ENCODE measurements at places on chromosomes 6 and 20.

DNA sequence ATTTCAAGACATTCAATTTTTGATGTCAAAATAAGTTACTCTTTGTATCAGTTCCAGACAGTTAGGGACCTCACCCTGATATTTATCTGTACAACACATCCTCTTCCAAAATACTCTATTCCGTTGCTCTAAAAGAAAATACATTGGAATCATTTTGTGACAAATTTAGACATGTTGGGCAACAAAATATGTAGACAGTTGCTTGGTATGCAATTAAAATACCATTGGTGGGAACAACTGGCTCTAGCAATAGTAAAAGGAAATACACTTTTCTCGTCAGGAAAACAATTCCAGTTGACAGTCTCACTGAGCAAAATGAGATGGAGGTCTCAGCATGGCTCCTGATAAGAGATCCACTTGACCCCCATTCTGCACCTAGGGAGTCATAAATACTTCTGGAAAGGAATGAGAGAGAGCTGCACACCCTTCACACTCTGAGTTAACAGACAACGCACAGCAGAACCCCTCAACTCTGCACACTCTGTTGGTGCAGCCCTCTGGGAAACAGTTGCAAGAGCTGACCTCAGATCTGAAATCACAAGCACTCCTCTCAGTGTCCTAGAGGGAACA is 171.3 kb upstream of the NT5E start:
- DNase-seq: no peak

- DNase-seq: no peak
Measured at GRCh38 chr6:148082696-148083095, 259.9 kb upstream of the SASH1 start.

GRCh38 chr6:147530132-147531060 is 21.9 kb downstream of the SAMD5 start:
- no peak for DNase-seq

DNA sequence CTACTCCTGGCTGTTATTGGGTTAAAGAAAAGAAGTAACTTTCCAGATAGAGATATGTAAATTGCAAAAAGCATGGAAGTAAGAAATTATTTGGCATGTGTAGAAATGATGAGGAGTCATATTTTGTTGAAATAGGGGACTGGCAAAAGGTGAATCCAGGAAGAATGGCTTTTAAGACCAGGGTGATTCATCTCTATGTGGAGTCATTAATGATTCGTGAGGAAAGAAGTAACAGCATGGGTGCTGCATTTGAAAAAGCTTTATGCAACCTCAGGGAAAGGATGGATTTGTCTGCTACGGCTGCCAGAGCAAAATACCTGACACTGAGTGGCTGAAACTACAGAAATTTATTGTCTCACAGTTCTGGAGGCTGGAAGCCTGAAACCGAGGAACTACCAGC is 14.8 kb upstream of the SYNE1 start:
- DNase-seq: no peak

DNA sequence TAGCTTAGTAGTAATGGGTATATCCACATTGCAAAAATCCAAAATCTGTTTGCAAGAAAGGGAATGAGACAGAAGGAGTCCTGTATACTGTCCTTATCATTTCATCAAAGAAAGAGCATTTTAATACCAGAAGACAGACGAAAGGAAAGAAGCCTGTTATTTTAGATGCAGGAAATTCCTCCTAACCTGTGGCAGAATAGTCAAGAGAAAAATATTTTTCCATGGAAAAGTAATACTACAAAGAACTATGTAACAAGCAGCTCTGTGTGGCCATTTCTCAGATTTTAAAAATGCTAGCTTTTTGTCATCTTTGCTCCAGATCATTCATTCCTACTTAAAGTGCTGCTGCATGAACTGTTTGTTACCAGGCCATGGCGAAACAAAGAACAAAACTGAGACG is 72.9 kb upstream of the SCP2D1 start:
- DNase-seq: no peak

GRCh38 chr6:43495409-43495941 is 14.7 kb downstream of the LRRC73 start:
- DNase-seq: no peak

GRCh38 chr20:497979-498378 is 35.6 kb upstream of the TBC1D20 start:
- no peak for DNase-seq

DNA sequence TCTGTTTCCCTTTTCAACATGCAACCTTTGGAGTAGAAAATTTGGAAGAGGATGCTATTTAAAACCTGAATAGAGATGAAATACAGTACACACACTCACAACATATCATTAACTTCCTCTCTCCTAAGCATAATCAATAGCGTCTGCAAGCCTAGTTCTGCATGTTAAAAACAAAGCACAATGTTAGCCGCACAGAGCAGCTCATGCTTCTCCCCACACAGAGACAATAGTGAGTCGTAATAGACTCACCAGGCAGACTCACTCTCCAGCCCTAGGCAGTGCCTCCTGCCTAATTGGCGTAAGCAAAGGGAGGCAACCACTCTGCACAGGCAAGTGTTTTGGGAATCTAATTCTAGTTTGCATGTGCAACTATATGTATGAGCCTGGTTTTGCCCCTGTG is 45.8 kb upstream of the ARID1B start:
- DNase-seq: no peak
